ENCODE measurements at places on chromosomes 6 and 20. TPM values are rescaled to one million over a fixed set of nuclear protein-coding genes. Genes with fewer than 3 reads are reported as not detected.

PAX1 gene
- total RNA-seq: 1.9 TPM

SIRPB2 gene
- 16.9 TPM for total RNA-seq

THBS2 gene
- total RNA-seq: 238 TPM

HCRTR2 gene
- 1.4 TPM for total RNA-seq

RXRB gene
- total RNA-seq: 19.0 TPM

PPP2R5D gene
- 26.7 TPM for total RNA-seq

ROMO1 gene
- 37.6 TPM for total RNA-seq
